Progenitor cell of endocrine pancreas (in vitro differentiated cells): ENCODE measurements at places on chromosomes 6 and 20. TPM values are rescaled to one million over a fixed set of nuclear protein-coding genes. Genes with fewer than 3 reads are reported as not detected.

DNA sequence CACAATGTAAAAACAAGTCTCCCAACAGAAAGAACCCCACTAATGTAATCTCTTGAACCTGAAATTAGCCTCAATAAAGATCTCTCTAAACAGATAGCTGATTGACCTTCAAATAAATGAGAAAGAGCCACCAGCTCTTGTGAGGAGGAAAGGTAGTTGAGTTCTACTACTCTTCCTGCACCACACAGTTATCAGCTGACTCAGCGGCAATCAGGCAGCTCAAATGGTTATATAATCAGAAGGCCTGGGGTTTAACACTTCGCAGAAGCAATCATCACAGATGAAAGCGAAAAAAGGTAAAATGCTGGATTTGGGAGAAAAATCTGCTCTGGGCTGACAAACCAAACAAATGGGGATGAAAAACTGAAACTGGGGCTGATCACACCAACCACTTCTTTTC, 91.8 kb downstream of the CHD6 start:
- no peak for DNase-seq
- H3K27me3 ChIP-seq, result no peaks in the 10 kb centered on the region
- H3K4me3 ChIP-seq, result no peak overlapping the region
- peaks cover 8% of the 10 kb centered on the region for H3K36me3 ChIP-seq
- H3K27ac ChIP-seq, result peak overlapping the region; percentile 26

DNA sequence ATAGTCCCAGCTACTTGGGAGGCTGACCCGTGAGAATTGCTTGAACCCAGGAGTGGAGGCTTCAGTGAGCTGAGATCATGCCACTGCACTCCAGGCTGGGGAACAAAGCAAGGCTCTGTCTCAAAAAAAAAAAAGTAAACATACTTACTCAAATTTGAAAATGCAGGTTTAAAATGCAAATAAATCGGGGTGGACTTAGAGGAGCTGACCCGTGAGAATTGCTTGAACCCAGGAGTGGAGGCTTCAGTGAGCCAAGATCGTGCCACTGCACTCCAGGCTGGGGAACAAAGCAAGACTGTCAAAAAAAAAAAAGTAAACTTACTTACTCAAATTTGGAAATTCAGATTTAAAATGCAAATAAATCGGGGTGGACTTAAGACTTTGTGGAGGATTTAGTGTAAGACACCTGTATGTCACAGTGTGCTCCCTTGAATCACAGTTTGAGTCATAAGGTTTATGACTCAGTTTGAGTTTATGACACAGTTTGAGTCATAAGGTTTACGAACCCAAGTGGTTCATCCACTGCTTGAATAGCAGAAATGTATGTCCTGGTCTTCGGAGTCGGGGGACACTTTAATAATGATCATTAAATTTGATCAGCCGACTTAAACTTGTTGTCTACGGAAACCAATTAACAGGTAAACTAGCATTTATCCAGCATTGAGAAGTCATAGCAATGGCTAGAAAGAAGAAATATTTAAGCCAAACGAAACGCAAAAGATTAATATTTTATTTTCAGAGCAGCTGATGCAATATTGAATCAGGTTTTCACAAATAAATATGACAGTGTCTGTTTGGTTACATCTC, 6.8 kb upstream of the MRPS10 start:
- H3K4me3 ChIP-seq, result no peak overlapping the region
- H3K27me3 ChIP-seq, result no peaks in the 10 kb centered on the region
- H3K27ac ChIP-seq, result no peak overlapping the region
- no peak for DNase-seq
- H3K36me3 ChIP-seq, result no peaks in the 10 kb centered on the region

DNA sequence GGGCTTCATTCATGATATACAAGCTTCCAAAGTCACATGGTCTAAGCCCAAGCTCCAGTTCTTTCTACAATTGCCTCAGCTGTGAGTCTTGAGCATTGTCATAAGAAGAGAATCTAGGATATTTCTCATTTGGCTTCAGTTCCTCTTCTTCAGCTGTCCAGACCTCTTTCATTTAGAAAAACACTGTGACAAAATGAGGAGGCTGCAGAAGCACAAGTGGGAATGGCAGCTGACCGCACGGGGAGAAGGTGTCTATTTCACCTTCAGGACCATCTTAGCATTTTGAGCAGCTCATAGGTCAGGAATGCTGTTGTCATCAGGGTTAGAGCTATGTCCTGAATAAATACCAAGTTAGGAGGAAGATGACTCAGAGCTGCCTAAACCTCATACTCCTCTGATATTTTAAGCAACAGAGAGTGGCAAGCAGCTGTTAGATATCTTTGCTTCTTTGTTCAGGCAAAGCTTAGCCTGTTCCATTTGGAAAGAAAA, 390.1 kb upstream of the CITED2 start:
- no peak for DNase-seq
- H3K36me3 ChIP-seq, result no peaks in the 10 kb centered on the region
- peaks cover 15% of the 10 kb centered on the region for H3K4me1 ChIP-seq

Gene SAMD5
- 22.4 and 24.0 TPM in 2 replicates for total RNA-seq

Gene OXT
- total RNA-seq, result not detected in 2 replicates

Gene TPD52L1
- 33.8 and 39.6 TPM in 2 replicates for total RNA-seq

DNA sequence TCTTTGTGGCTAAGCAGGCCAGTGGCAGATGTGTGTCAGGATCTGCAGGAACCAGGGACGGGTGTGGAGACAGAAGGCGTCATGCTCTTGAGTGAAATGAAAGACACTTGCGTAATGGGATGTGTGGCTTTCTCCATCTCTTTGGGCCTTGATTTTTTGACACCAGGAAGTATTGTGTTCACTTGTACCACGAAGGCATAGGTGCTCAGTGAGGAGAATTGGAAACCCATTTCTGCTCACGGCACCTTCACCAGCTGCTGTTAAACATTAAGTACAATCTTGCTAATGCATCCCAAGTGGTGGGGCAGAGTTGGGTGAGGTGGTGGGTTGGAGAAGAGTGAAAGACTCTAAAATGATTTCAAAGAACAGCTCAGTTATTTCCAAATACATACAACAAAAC, 30.0 kb downstream of the GJA10 start:
- no peaks in the 10 kb centered on the region for H3K36me3 ChIP-seq
- peaks cover 2% of the 10 kb centered on the region for H3K4me1 ChIP-seq
- no peak overlapping the region for H3K27ac ChIP-seq
- H3K27me3 ChIP-seq, result no peaks in the 10 kb centered on the region
- H3K4me3 ChIP-seq, result no peak overlapping the region

GRCh38 chr6:78093906-78094305, 441.1 kb downstream of the MEI4 start:
- H3K4me3 ChIP-seq, result no peak overlapping the region
- H3K27me3 ChIP-seq, result peaks cover 12% of the 10 kb centered on the region
- no peaks in the 10 kb centered on the region for H3K36me3 ChIP-seq
- DNase-seq, result no peak
- H3K4me1 ChIP-seq, result peaks cover 8% of the 10 kb centered on the region
- H3K27ac ChIP-seq, result no peak overlapping the region

DNA sequence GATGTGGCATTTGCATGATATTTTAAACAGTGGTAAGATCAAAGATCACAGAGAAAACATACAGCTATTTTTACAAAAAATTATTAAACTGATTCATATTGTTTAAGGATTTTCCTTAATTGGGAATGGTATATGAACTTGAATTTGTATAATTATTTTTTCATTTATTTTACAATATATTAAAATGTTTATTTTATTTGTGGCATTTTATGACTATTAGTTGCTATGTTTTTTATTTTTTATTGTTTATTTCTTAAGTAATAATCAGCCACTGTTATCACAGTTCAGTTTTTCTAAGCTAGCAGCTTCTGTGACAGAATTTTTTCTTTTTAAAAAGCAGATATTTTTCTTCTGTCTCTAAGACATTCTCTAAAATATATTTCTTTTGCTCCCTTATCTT, 387.0 kb upstream of the KHDRBS2 start:
- H3K4me3 ChIP-seq, result no peak overlapping the region
- no peaks in the 10 kb centered on the region for H3K4me1 ChIP-seq
- DNase-seq, result no peak
- H3K27ac ChIP-seq, result no peak overlapping the region
- no peaks in the 10 kb centered on the region for H3K27me3 ChIP-seq
- peaks cover 1% of the 10 kb centered on the region for H3K36me3 ChIP-seq
